Left hindlimb (tissue), 1 donor: ENCODE measurements at places on chromosomes 4 and X.

DNA sequence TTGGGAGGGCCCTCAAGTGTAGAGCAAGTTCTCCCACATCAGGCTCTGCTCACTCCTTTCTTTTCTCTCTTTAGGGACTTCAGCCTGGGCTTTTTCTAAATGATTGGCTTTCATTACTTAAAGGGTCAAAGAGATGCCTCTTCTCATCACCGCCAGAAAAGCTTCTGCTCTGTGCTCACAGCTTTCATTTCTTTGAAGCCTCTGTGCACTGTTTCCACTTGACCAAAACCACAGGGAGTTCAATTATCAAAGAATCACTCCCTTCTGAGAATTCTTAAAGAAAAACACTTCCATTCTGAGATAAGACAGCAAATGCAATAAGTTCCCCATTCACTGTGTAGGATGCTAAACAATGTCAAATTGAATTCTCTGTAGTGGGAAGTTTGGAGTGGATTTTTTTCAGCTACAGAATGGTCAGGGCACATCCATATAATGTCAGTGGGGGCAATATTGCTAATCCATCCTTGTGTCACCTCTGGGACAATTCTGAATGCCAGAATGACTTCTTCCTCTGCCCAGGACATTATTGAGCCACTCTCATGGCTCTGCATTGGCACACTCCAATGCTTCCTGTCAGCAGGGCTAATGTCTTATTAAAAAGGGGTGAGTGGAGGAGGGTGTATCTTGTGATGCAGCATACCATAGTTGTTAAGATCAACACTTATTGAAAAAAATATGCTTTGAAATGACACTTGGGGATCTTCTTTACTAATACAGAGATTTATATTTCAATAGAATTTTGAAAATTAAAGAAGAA is 217.6 kb downstream of the SNCA start:
- DNase-seq, result no peak

DNA sequence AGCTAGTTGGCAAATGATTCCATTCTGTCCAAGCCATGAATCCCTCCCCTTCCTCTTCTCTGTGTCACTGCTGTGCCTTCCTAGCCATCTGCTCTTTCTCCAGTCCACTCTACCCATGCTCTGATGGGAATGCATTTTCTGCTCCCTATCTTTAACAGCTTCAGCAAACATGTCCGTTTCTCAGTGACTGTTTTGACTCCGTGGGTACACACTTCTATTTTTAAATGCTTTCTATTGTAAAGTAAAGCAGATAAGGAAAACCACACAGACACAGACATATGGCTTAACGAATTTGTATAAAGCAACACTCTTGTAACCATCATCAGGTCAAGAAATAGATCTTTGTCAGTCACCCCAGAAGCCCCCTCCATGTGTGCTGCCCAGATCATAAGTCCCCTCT is 72.4 kb upstream of the KLHL13 start:
- DNase-seq, result no peak

GRCh38 chr4:69485130-69485529 is 10.6 kb downstream of the UGT2B4 start:
- DNase-seq, result no peak

DNA sequence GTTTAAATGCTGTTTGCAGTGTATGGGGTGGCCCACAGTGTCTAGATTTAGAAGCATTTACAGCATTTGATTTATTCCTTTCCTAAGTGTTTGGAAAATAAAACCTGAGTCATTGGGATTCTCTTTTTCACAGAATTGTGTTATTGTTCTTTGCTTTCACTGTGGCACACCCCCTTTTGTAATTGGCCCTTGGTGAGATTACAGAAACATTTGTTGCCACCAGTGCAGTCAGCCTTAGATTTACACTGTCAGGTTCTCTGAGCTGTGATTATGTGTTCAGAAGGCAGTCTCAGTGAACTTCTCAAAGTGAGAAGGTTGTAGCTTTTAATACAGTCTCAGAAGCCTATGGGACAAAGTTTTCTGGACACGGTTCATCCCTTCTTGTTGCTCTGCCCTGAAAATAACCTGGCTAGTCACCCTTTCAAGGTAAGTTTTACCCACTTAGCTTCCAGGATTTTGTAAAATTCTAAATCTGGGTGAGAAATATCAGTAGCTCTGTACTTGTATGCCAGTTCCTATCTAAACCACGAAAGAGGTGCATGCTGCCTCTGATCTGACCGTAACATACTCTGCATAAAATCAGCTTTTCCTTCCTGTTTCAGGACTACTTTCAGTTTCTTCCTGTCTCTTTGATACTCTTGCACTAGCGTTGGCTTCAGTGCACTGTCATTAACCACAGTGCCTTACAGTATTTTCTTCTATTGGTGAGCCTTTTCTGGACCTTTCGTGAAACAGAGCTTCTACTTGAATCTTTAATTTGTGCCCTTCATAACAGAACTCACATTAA is 12.6 kb downstream of the RUFY3 start:
- no peak for DNase-seq

DNA sequence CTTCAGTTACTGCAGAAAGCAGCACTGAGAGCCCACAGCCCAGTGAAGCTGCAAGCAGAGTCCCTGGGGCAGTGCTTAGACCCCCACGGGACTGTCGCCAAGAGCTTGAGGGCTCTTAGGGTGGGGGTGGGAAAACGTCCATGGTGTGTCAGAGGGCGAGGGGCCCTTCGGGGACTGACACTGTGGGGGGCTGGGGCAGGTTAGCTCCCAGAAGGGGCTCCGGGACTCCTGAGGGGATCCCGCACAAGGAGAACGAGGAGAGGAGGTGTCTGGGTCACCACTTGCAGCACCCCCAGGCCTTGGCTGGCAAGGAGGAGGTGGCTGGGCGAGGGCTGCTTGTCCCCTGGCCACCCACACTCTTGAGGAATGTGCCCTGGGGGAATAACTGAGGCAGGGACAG is 20.8 kb downstream of the NAT8L start:
- no peak for DNase-seq

DNA sequence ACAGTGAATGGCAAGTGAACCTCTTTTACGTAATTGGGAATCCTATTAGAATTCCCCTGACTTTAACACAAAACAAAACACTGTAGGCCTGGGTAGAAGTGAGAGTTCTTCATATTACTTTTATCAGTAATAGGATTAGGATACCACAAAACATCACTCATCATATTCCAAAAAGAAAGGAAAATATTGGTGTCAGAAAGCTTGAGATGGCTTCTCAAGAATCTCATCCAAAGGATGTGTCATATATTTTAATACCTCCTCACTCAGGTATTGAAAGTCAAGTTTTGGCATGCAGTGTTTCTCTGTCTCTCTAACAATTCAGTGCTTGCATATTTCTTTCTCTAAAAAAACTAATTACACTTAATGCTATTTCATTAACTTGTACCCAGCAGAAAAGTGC is 173.2 kb downstream of the PDGFC start:
- DNase-seq, result no peak

GRCh38 chrX:45719751-45720501 is 519.2 kb upstream of the DIPK2B start:
- DNase-seq, result no peak

DNA sequence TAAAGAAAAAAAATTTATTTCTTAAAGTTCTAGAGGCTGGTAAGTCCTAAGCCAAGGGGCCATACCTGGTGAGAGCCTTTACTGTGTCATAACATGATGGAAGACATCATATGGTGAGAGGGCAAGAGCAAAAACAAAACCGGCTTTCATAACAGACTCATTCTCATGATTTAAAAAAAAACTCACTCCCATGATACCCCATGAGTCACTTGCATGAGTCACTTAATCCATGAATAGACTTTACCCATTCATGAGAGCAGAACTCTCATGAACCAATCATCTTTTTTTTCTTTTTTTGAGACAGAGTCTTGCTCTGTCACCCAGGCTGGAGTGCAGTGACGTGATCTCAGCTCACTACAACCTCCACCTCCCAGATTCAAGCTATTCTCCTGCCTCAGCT is 369.7 kb upstream of the DIAPH2 start:
- DNase-seq, result no peak

DNA sequence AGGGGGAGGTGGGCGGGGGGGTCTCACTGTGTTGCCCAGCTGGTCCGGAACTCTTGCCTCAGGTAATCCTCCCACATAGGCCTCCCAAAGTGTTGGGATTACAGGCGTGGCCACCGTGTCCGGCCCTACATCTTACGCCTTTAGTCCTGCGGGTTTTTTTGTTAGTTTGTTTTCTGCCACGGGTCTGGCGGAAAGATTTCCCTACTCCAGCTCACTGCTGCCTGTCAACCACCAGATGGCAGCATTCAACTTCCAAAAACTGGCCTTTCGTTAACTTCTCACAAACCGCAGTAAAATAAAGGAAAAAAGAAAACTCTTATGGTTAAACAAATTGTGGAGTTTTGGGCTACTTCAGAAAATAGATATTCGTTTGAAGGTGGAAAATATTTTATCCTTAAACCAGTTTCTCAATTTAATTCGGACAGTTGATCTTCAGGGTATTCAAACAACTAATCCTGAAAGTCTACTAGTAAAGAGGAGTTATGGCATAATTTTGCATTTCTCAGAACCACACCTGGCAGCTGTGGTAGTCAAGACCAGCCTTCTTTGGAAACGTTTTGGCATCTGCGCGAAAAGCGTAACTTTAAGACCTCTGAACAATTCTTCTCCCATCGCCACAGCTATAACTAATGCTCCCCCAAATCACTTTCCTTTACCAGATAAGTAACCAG is 41.1 kb downstream of the LUZP4 start:
- peak; percentile 61 for DNase-seq

- no peak for DNase-seq
Observed at GRCh38 chrX:30301963-30302362, 7.2 kb downstream of the NR0B1 start.

DNA sequence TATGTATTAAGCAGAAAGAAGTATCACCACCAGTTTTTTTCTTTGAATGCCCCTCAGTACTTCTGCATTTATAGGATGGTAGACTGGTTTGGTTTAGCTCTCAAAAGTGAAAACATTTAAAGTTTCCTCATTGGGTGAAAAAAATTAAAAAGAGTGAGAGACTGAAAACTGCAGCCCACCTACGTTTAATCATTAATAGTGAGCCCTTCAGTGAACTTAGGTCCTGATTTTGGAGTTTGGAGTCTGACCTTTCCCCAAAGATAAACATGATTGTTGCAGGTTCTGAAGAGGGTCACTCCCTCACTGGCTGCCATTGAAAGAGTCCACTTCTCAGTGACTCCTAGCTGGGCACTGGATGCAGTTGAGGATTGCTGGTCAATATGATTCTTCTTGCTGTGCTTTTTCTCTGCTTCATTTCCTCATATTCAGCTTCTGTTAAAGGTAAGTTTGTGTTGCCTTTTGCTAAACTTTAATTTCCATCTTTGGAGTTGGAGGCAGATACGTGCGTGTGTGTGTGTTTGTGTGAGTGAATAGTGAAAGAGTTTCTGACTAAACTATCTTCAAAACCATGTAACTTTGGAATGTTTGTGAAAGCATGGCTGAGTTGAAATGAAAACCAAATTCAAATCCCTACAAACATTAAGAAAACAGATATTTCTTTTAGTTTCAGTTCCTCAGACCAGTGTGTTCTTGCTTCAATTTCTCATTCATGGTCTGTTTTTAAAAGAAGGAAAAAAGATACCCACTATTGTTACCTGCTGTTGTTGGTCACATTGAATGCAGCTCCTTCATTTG is at the start of gene MTTP:
Gene MTTP (plus strand): TSS at position 295 of the 795 bp plus-strand sequence. CDS start 86 bp downstream, at position 381.
- no peak for DNase-seq
